ENCODE measurements at places on chromosomes 16 and 17.
A peak's percentile ranks its signal among the peaks of the same experiment; 100 is the strongest.

DNA sequence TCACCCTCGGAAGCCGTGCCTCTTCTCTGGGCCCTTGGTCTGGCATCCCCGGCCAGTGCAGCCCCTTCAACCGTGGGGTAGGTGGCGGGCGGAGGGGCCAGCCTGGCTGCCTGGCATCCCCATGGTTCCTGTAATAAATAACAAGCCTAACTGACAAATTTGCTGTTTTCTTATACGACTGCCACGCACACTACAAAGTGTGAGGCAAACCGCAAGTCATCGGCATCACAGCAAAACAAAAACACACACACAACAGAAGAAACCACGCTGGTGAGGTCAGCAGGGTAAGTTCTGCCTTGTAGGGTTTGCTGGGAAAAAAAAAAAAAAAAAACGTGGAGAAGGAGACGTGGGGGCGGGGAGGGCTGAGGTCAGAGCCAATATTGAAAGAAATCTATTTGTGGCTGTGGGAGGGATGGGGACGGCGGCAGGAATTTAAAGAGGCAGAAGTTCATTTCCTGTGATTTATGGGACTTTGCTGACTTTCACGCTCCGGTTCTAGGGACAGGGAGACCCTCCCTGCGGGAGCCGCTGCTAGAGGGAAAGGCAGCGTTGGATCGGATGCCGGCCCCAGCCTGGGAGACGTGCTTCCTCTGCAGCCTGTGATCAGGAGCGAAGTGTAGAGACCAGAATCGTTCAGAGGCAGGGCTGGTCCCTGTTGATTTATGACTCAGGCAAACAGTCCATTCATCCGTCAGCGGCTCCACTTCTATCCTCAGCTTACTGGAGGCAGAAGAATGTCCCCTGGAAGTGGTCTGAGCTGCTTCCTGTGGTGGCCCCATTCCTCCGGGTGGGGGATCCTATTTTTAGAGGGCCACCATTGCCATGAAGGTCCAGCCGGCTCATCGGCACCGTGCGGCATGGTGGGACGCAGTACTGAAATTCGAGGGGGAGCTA lies 162.8 kb downstream of the FOXL1 start:
- peak; percentile 14 for DNase-seq

- no peak for DNase-seq
These were observed 1.6 kb upstream of the SOCS7 start for GRCh38 chr17:38350035-38350434.

DNA sequence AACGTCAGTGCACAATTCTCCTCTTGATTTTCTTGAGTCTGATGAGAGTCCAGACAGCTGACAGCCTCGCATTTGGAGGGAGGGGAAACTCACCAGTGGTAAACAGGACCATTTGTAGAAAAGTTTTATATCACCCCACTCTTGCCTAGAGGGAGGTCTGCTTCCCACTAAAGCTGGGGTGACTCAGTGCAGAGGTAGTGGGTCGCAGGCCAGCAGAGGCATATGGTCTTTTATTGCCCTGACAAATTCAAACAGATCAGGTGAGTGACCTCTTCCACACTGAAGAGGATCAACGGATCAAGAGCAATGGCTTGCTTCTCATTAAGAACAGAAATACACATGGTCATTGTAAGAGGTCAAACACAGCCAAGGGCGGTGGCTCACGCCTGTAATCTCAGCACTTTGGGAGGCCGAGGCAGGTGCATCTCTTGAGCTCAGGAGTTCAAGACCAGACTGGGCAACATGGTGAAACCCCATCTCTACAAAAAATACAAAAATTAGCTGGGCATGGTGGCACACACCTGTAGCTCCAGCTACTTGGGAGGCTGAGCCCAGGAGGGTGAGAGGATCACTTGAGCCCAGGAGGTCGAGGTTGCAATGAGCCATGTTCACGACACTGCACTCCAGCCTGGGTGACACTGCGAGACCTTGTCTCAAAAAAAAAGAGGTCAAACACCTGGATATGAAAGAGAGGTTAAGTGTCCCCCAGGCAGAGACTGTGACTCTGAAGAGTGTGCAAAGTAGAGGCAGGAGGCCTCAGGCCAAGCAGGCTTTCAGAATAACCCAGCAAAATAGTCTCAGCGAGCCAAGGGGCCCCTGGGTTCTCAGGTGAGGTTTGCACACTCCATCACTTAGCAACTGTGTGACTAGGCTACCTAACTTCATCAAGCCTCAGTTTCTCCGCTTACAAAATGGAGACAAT lies 56.5 kb upstream of the ERN1 start:
- no peak for DNase-seq

- DNase-seq: no peak
These were observed 144.0 kb downstream of the PRKCA start for GRCh38 chr17:66446419-66446818.

DNA sequence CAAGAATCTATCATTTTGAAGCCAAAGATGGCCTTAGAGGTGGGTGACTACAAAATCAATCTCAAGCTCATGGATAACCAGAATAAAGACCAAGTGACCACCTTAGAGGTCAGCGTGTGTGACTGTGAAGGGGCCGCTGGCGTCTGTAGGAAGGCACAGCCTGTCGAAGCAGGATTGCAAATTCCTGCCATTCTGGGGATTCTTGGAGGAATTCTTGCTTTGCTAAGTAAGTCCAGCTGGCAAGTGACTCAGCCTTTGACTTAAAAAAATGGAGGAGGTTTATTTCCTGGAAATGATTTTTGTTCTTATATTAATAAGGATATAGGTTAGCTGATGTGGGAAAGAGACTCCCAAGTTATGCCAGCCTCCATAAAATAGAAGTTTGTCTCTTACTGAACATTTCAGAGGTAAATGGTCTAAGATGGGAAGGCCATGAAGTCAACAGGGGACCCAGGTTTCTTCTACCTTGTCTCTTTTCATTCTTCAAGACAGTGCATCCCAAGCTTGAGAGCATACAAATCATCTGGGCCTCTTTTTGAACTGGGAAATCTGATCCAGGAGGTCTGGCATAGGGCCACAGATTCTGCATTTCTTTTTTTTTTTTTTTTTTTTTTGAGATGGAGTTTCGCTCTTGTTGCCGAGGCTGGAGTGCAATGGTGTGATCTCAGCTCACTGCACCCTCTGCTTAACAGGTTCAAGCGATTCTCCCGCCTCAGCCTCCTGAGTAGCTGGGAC lies 19.8 kb upstream of the TANGO6 start:
- peak; percentile 66 for DNase-seq

- DNase-seq: no peak
These were observed at the start of gene ZFHX3 for GRCh38 chr16:73047536-73048291. ZFHX3 (minus strand) TSS chr16:73048128; CDS start chr16:72960145, 87,983 bp downstream.

DNA sequence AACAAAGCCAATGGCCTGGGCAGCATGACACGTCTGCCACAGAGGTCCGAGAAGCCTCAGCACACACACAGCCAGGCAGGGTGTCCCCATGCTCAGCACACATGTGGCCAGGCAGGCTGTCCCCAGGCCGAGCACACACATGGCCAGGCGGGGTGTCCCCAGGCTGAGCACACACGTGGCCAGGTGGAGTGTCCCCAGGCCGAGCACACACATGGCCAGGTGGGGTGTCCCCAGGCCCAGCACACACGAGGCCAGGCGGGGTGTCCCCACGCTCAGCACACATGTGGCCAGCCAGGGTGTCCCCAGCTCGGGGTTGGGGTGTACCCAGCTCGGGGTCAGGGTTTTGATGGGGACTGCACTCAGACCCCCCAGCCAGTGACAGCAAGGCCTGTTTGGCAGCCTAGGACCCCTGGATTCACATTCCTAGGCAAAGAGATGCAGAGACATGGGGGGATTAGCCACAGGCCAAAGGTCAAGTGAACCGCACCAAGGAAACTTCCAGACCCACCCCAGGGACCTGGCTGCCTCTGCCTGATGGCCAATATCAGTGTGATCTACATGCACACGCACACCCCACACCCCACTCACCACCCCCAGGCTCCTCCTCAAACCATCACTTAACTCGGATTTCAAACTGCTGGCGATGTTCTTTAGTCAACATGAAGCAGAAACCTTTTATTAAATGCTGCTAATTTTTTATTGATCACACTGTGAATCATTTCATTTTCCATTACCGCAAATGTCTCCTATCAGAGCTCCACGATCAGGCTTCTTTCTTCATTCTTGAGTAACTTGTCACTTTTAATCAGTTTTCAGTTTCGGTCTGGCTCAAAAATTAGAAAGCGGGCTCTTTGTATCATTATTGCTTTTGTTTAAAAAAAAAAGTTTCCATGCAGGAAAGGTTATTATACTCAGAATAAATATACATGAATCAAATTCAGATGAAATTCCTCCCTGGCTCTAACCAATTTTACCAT lies 111.4 kb downstream of the ZNF423 start:
- DNase-seq: no peak

- DNase-seq: no peak
These were observed 153.7 kb upstream of the KCNJ18 start for GRCh38 chr17:21538615-21539014.

DNA sequence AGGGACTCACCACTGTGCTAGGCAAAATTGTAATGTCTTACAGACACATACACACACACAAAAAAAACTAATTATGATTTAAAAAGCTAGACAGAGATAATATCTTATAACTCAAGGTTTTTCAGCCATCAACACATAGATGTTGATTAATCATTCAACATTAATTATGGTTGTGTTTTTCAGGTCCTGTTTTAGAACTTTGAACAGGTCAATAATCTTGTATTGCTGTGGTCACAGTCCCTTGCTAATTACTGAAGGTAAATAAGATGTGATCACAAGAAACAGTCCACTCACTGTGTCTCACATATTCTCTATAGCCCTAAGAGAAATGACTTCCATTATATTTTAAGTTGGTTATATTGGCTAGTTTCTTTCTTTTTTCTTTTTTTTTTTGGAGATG lies 32.4 kb upstream of the TENT4B start:
- no peak for DNase-seq

- DNase-seq: peak; percentile 75
These were observed 2.3 kb downstream of the ARL4D start for GRCh38 chr17:43400943-43401717.

DNA sequence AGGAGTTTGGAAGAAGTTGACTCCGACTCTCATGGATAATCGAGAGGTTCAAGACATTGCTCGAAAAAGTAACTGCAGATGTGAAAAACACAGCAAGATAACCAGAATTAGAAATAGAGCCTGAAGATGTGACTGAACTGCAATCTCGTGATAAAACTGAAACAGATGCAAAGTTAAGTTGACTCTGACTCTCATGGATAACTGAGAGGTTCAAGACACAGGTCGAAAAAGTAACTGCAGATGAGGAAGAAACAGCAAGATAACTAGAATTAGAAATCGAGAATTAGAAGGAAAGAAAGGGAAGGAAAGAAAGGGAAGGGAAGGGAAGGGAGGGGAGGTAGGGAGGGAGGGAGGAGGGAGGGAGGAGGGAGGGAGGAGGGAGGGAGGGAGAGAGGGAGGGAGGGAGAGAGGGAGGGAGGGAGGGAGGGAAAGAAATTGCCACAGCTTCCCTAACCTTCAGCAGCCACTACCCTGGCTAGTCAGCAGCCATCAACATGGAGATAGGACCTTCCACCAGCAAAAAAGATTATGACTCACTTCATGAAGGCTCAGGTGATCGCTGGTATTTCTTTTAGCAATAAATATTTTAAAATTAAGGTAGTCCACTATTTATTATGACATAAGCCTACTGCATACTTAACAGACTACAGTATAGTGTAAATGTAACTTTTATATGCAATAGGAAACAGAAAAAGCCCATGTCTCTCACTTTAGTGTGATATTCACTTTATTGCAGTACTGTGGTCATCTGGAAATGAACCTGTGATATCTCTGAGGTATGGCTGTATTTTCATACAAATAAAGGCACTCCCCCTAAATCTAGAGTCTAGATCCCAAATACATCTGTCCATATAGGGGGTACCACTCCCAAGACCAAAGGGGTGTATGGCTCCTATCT lies 68.3 kb downstream of the KANSL1 start:
- DNase-seq: no peak

- no peak for DNase-seq
These were observed 95.2 kb downstream of the SPACA3 start for GRCh38 chr17:33086878-33087277.

- no peak for DNase-seq
These were observed 60.1 kb downstream of the AIPL1 start for GRCh38 chr17:6374761-6375312.

DNA sequence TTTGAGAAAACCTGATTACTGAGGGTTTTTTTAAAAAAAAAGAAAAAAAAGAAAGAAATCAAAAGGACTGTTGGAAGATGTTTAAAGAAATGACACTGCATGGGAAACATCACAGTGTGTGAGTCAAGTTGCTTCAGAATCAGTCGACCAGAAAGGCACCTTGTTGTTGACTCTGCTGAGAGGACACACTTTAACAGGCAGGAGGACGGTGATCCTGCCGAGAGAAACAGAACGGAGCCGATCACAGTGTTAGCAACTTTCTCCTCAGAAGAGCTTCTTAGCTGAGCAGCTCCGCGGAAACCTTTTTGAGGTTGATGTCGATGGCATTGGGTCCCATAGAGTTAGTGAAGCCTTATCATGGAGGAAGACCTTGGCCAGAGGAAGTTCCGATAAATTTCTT lies 538.7 kb downstream of the RBFOX1 start:
- no peak for DNase-seq

- no peak for DNase-seq
These were observed at the start of gene METRNL for GRCh38 chr17:83079352-83079747. METRNL (plus strand) TSS chr17:83079609; CDS start chr17:83079816, 207 bp downstream.

GRCh38 chr16:2149630-2150417 lies 1.4 kb downstream of the RAB26 start:
- no peak for DNase-seq

- no peak for DNase-seq
These were observed 690 bp downstream of the RHOT1 start for GRCh38 chr17:32142857-32143526.

DNA sequence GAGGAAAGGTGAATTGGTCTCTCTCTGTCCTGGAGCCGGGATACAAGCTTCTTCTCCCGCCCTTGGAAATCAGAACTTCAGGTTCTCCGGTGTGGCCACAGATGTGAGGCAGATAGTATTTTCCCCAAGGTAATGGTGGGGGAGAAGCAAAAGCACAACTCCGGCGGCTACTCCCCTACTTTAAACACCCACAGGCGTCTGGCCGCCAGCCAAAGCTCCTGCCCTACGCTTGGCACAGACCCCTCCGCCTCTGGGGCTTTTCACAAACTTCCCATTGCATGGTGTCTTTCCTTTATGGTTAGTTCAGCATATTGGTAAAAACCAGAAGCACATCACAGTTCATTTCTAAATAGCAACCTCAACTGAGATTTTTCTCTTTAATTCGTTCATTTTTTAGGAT lies 39.4 kb upstream of the B4GALNT2 start:
- DNase-seq: no peak

- DNase-seq: no peak
These were observed 36.7 kb upstream of the NLRP1 start for GRCh38 chr17:5621026-5621425.
